Skeletal muscle tissue (tissue), 5 donors: ENCODE measurements at places on chromosomes 5 and 9. TPM values are rescaled to one million over a fixed set of nuclear protein-coding genes. Genes with fewer than 3 reads are reported as not detected.

NEURL1B gene
- total RNA-seq, result 23.0 TPM

GABRA6 gene
- total RNA-seq, result not detected

C9orf50 gene
- total RNA-seq, result not detected

PPP3R2 gene
- not detected for total RNA-seq

ENTREP1 gene
- 15.1 TPM for total RNA-seq

FOXD4L4 gene
- under 0.01 TPM for total RNA-seq

ADAMTS6 gene
- total RNA-seq, result 2.6 TPM

FBP1 gene
- total RNA-seq, result not detected

FOXD4 gene
- 0.52 TPM for total RNA-seq

UNC13B gene
- total RNA-seq, result 16.2 TPM

MPDZ gene
- total RNA-seq, result 40.2 TPM

STPG3 gene
- not detected for total RNA-seq
